PC-3 (cell line): ENCODE measurements at places on chromosomes 3 and 15. TPM values are rescaled to one million over a fixed set of nuclear protein-coding genes. Genes with fewer than 3 reads are reported as not detected.
A peak's percentile ranks its signal among the peaks of the same experiment; 100 is the strongest.

- DNase-seq = peak; percentile 55
Observed at GRCh38 chr15:36769098-36769497, 189.7 kb downstream of the CDIN1 start.

- DNase-seq = no peak
Observed at GRCh38 chr3:49804141-49805041, 1.3 kb downstream of the INKA1 start.

GRCh38 chr3:156483961-156484787, 70.7 kb downstream of the SSR3 start:
- peak; percentile 84 for DNase-seq

DNA sequence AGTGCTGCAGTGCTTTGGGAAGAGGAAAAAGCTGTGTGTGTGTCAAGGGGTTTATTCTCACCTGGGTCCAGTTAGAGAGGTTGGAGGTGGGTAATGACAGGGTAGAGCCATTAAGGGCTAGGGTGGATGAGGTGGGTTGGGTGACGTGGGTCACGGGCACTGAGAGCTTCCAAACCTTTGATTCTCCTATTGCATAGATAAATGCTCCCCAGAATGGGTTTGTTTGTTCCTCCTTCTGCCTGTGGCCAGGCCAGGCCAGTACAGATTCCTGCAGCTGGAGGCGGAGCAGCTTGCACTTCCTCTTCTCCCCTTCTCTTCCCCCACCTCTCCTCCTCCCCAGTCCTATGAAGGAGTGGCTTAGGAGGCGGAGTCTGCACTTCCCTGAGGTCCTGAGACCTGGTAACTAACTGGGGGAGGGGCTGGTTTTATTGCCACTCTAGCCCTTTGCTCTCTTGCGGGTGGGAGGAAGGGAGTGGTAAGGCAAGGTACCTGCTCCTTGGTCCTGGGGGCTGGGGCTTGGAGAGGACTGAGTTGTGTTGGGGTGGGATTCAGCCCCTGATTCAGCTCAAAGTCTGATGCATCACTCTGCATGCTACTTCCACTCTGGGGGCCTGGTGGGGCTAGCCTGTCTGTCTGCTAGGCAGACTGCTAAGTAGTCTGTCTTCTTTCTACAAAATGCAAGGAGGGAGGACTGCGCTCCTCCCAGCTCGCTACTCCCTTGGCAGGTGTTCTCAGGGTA, 3.5 kb downstream of the SPINT1 start:
- peak; percentile 85 for DNase-seq

DNA sequence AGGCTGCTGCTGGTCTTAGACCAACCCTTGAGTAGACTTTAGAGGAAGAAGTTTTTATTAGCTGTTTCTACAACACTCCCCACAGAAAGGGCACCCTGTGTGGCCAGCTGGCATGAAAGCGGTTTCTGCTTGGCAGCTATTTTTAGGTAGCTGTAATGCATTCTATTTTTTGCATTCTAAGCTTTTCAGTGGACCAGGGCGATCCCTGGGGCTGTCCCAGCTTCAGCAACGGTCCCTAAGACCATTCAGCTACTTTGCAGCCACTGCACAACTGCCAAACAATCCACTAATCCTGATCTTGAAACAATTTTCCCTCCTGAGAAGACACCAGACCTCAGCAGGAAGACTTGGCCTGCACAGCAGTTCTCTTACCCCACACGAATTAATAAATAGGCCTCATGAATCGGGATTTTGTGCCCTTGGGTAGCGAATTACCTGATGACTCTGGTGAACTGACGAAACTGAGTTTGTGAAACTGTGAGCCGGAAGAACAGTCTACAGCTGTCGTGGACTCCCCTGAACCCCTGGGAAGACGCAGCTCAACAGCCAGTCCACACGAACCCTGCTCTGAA, 14.6 kb upstream of the TFRC start:
- no peak for DNase-seq

GRCh38 chr15:80404761-80405553, 775 bp downstream of the ARNT2 start:
- DNase-seq = no peak

GRCh38 chr3:45944830-45945620, 1.8 kb downstream of the CXCR6 start:
- no peak for DNase-seq

The TJP1 gene
- 67.0 and 102 TPM in 2 replicates for total RNA-seq

The GHRL gene
- not detected in 2 replicates for total RNA-seq
